Left ventricle myocardium superior (tissue), 1 donor: ENCODE measurements at places on chromosomes 5 and 9. TPM values are rescaled to one million over a fixed set of nuclear protein-coding genes. Genes with fewer than 3 reads are reported as not detected.
A peak's percentile ranks its signal among the peaks of the same experiment; 100 is the strongest.

GRCh38 chr9:111743275-111743674 lies 51.5 kb downstream of the SHOC1 start:
- DNase-seq, result no peak

GRCh38 chr5:149326611-149327010 lies 18.7 kb upstream of the GRPEL2 start:
- no peak for DNase-seq

GRCh38 chr5:126777257-126777974 lies 480 bp downstream of the LMNB1 start:
- DNase-seq, result peak; percentile 64

DNA sequence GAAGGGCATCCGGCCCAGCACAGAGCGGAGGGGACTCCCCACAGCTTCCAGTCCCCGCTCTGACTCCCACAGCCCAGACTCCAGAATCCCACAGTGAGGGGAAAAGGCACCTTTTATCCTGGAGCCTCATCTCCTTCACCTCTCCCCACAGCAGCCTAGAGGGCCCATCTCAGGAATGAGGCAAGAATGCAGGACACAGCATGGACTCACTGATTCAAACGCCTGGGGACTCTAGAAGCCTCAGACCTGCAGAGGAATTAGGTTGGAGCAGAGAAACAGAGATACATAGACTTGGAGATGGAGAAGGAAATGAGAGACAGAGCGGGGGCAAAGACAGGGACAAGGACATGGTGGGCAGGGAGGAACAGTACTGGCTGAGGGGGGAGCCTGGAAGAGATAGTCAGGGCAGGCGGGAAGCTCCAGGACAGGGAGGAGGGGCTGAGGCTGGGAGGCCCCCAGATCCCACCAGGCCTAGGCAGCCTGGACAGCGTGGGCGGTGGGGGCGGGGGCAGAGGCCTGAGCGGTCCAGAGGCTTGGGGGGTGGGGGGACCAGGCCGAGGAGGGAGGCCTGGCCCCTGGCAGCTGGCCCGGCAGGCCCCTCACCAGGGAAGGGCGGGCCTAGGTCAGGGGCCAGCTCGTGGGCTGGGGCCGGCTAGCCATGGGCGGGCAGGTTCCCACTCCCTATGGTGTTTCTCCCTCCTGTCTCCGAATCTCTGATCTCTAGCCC lies 15.8 kb downstream of the CNTFR start:
- no peak for DNase-seq

GRCh38 chr9:6498982-6499381 lies 86.0 kb downstream of the UHRF2 start:
- DNase-seq, result no peak

DNA sequence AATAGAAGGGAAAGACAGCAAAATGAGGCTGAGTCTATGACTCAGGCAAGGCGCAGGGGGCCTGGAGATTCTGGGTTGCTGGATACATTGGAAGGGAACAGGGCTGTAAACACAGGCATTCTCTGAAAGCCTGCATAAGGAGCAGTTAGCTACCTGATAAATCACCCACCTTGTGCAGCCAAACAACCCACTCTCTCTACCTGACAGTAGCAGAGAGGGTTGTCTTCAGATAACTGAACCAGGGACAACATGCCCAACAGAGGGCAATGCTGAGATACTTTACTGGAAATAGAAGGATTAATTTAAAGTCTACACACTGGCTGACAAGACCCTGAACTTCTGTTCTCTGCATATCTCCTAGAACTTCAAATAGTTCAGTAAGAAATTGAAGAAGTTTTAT lies 161.6 kb downstream of the KCTD16 start:
- no peak for DNase-seq

DNA sequence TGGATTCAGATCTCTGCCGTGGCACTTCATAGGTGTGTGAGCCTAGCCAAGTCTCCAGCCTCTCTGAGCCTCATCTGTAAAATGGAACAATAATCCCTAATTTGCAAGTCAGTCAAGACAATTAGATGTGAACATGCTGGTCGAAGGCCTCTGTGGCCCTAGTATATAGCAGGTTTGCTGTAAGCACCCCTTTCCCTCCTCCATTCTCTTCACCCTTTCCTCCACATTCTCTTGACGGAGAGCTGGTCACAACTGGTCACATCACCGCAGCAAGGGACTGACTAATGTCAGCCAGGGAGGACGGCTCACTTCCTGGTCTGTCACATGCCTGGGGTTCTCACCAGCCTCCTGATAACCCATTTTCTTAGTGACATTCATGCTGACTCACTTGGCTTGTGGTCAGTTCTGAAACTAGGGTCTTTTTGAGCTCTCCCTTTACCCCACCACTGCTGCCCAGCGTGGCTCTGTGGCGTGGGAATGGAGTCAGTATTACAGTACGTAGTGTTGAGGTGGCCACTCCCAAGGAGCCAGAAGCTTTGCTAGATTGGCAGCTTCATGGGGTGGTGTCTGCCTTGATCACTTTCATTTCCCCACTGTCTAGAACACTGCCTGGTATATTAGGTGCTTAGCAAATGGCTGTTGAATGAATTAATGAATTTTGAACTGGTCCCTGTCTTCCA lies 47.8 kb downstream of the ERGIC1 start:
- peak; percentile 18 for DNase-seq

DNA sequence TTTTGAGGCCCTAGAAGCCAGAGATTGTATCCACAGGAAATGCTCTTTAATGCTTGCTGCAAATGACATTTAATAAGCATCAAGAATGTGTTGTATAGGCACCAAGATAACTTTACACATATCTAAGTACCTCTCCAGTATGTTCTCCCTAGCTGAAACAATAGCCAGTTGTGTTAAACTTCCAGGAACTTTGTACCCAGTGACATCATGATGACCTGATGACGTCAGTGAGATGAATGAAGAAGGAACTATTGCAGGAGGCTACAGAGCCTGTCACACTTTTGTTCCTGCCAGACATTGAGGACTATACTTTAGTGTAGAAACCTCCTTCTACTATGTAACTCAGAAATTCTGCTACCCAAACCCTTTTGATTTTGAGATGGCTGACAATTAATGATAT lies 129.8 kb downstream of the CD180 start:
- no peak for DNase-seq

- DNase-seq, result no peak
Measured at GRCh38 chr9:108900176-108900575, 33.7 kb downstream of the ELP1 start.

- no peak for DNase-seq
Measured at GRCh38 chr5:94841598-94842322, 223.3 kb downstream of the SLF1 start.

- DNase-seq, result no peak
Measured at GRCh38 chr5:148855249-148856008, 29.0 kb downstream of the ADRB2 start.

DNA sequence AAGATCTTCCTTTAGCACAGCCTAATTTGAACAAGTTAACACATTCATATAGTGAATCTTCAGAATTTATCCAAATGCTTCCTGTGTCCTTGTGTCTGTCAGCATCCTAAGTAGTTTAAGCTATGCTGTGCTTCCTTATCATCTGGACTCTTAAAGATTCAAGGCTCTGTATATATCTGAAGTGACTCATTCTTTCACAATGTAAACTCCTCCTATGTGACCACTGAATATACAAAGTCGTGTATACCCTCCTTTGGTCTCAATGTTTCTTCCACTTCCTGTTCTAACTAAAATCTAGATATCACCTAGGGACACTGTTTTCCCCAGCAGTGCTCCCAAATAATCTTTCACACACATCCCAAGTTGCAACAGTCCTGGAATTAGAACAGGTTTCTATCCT lies 935.7 kb upstream of the NUDT12 start:
- DNase-seq, result no peak

DNA sequence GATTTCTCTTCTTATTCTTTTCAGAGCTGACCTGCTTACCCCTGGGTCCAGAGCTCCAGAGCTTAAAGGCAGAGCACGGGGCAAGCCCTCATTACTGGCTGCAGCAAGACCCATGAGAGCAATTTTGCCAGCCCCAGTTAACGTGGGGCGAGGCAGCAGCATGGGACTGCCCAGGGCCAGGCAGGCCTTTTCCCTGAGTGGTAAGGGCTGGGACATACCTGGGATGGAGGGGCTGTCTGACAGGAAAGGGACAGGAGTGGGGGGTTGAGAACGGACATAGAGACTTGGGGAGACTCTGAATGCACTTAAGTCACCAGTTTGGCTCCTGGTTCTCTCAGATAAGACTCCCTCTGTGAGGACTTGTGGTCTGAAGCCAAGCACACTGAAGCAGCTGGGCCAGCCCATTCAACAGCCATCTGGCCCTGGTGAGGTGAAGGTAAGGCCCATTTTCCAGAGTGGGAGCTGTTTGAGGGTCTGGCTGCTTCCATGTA lies 26.2 kb downstream of the HMGXB3 start:
- DNase-seq, result no peak

DNA sequence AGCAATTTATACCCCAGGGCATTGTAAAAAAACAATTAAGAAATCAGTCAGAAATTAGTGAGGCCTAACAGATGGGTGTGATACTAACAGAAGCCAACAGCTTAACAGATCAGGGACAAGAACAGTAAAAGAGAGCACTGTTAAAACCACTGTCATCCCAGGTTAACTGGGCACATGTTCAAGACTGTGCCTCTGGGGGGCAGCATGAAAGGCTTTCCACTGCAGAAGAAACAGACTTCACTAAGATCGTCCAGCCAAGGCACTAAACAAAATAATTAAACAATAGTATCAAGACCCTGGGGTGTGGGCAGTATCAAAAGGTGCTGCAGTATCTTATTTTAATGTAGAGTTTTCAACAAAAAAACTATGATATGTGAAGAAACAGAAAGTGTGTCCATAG lies 43.5 kb downstream of the FBN2 start:
- no peak for DNase-seq

- DNase-seq, result peak; percentile 30
Measured at GRCh38 chr5:16464664-16465543, 696 bp downstream of the ZNF622 start.

DNA sequence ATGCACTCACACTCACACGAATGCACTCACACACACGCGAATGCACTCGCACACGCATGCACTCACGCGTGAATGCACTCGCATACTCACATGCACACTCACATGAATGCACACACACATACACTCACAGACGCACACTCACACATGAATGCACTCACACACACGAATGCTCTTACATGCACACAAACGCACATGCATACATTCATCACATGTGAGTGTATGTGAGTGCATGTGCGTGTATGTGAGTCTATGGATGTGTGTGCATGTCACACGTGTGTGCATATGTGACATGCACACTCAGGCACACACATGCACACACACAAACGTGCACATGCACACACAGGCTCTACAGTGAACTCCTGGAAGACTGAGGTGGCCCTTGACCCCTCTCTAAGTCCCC lies 121.7 kb downstream of the ADAMTS2 start:
- DNase-seq, result no peak

GRCh38 chr5:32182463-32183063 lies 8.4 kb upstream of the GOLPH3 start:
- no peak for DNase-seq

DNA sequence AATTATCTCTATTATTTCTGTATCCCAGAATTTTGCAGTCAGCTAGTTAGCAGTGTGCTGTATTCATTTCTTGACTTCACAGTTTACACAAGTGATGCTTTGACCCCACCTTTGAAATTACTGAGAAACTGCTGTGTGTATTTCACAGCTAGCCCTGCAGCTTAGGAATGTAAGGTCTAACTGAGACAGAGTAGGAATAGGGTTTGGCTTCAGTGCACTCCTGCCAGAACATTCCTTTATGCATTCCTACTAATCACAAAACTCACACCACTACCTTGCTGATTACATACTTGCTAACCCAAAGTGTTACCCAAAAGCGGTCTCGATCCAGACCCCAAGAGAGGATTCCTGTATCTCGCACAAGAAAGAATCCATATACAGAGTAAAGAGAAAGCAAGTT lies 551.8 kb downstream of the CDH9 start:
- no peak for DNase-seq

- DNase-seq, result no peak
Measured at GRCh38 chr9:35859310-35859989, 10.8 kb downstream of the OR13J1 start.

DNA sequence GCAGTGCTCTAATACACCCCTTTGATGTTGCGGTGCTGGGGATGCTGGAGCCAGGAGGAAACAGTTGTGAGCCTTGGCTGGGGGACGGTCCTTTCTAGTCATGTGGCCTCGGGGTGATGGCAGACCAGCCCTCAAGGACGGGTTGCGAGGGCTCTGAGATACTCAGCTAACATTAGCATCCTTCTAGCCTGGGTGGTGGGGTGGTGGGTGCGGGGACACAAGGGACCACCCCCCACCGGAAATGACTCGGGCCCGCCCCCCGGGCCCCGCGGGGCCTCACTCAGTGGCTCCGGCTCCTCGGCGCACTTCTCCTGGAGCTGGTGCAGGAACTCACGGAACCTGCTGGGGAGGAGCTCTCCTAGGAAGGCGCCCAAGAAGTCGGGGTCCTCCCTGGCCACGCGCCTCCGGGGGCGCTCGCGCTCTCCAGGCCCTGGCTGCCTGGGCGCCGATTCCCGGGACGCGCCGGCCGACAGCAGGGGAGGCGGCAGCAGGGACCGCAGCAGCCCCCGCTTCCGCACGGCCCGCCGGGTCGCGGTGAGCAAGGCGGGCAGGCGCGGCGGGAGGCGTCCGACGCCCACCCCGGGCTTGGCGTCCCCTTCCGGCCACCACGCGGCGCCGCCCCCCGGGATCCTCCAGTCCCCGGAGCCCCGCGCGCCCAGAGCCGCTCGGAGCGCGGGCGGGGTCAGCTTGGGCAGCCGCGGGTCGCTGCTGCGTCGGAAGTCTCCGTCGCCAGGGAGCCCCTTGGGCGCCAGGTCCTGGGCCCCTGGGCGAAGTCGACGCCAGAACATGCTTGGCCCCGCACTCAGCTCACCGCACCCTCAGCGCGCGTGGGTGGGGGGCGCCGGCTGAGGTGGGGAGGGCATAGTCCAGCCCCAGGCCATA lies 873 bp downstream of the C9orf50 start:
- no peak for DNase-seq

DNA sequence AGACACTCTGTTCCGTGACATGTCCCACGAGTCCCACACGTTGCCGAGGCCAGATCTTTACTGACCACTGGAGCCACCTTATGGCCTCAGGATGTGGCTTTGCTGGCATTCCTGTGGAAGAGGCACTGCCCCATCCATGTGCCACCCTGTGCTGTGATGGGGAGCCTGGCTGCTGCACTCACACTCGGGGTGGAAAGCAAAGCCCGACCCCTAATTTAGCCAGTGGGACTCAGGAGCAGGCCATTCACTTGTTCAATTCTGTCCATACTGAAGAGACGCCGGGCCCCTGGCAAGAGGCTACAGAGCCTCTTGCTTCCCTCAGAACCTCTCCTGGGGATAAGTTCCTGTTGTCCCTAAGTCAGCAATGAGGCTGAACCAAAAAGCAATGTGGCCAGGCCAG lies 18.6 kb upstream of the CEP72 start:
- no peak for DNase-seq

GRCh38 chr5:96654209-96654608 lies 8.0 kb upstream of the CAST start:
- DNase-seq, result no peak

Gene C5orf63
- total RNA-seq, result 10.9 TPM

Gene LCN1
- total RNA-seq, result not detected

Gene PAEP
- not detected for total RNA-seq

Gene DMGDH
- total RNA-seq, result 1.3 TPM

Gene TRIM36
- 0.50 TPM for total RNA-seq

Gene PCDHB9
- 0.59 TPM for total RNA-seq

Gene SPATA31E1
- not detected for total RNA-seq

Gene STING1
- 46.3 TPM for total RNA-seq
